ENCODE measurements at places on chromosomes 13 and 19. TPM values are rescaled to one million over a fixed set of nuclear protein-coding genes. Genes with fewer than 3 reads are reported as not detected.

DNA sequence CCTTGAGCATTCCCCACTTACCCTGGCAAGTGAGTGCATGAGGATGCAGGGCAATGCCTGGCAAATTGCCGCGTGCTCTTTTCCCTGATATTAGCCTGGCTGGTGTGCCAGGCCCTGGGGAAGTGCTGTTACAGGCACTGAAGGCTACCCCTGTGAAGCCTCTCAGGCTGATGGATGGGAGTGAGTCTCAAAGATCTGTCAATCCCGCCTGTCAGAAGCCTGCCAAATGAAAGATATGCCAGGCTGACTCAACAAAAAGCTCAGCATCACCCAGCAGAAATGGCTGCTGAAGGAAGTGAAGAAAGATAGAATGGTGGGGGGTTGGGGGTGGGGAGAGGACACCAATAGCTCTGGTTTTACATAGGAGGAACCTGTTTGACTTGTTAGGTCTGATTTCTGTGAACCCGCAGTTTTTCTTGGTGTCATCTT lies 112.1 kb downstream of the LACC1 start:
- no peak for DNase-seq

- DNase-seq: no peak
Measured at GRCh38 chr13:74466020-74466419, 331.8 kb upstream of the KLF12 start.

GRCh38 chr13:96824140-96824539 lies 170.1 kb downstream of the OXGR1 start:
- DNase-seq: no peak

DNA sequence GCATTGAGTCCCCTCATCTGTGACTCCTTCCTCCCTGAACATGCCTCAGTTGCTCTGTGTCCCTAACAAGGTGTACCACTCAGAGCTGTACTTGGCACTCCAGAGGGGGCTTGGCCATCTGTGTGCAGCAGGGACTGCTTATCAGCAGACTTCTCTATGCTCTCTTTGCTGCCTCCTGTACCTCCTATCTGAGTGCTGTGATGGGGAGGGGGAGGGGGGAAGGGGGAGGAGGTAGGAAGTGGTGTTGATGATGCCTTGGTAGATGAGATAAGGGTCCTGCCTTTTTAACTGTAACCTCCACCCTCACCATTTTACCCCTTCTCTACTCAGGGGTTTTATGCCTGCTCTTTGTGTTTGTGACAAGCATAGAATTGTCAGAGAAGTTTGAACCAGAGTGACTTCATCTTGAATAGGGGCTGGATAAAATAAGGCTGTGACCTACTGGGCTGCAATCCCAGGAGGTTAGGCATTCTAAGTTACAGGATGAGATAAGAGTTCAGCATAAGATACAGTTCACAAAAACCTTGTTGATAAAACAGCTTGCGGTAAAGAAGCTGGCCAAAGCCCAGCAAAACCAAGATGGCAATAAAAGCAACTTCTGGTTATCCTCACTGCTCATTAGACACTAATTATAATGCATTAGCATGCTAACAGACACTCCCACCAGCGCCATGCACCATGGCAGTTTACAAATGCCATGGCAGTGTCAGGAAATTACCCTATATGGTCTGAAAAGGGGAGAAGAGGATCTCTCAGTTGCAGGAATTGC lies 13.2 kb downstream of the PCDH8 start:
- no peak for DNase-seq

DNA sequence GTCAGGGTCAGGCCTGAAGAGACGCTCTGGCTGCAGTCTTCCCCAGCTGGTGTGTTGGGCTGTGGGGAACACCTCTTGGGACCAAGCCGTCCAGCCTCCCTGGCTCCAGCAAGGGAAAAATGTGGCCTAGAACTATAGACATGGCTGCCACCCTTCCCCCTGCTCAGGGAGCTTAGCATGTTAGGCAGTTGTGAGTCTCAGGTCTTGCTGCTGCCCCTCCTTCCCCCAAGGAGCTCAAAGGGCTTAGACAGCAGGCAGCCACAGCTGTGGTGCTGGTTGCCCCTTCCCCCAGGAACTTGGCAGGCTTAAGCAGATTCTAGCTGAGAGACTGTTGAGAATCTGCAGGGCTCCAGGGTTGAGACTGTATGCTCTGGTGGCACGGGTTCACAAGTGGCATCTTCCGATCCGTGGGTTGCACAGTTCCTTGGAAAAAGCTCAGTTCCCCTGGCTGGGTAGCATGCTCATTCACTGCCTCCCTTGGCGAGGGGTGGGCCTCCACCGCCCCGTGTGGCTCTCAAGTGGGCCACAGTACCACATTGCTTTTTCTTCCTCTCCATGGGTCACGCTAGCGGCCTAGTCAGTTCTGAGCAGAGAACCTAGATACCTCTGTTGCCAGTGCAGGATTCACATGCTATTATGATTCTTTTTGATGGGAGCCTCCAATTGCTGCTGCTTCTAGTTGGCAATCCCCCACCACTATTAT lies 1258.6 kb downstream of the OLFM4 start:
- DNase-seq: no peak

DNA sequence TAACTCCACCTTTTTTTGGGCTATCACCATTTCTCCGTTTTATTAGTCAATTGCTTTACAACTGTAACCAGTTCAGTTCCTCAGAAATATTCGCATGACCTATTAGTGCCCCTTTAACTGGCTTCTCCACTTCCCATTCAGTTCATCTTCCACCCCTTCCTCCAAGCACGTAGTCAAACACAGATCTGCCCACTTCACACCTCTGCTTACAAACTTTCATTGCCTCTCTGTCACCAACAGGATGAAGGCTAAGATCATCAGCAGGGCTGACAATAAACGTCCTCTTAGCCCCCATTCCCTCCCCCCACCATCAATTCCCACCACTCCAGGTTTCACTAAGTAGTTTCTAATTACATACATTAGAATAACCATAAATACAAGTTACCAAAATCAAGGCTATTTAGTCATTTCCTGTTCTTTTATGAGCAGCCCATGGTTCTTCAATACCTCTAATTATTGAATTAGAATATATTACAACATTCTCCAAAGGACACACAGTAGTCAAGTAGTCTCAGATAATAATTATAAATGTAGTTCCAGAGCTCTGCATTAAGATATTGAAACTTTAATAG lies 95.7 kb downstream of the SPRY2 start:
- no peak for DNase-seq

DNA sequence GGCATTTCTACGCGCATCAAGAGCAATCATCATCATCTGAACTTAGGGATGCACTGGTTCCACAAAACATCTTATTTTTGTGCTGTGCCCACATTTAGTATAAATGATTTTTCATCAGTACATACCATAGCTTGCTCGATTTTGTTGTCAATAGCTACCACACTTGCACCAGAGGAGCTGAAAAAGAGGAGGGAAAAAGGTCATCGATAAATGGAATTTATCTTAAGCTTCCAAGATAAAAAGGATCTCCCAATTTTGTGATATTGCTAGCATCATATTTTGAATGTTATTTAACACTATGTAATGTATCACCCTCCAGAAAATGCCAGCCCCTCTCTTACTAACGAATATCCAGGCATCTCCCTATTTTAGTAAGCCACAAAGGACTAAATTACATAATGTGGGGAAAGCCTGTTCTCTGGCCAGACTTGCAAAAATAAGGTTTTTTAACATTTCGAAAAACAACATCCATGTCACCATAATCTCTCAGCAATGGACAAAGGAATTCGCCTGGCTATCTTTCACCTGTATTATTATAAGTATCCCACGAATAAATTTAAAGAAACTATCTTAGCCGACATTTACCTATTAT lies 62.4 kb downstream of the SERP2 start:
- no peak for DNase-seq

GRCh38 chr13:99228737-99229691 lies 28.4 kb downstream of the UBAC2 start:
- DNase-seq: peak; percentile 81

DNA sequence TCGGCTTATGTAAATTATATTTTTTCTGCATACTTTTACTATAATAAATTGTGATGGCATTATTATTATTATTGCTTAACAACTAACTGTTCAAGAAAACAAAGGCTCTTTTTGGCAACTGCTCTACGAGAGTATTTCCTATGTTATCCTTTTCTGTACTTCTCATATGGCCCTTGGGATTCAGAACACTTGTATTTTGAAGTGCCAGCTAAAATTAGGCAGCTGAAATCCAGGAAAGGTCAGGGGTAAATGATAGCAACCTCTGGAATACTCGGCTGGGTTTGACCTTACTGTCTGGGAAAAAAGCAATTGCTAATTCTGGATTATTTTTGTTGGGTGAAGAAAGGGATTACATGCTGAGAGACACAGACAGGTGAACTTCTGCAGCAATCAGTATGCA lies 23.9 kb downstream of the EDNRB start:
- DNase-seq: no peak

GRCh38 chr19:45503909-45504308 lies 3.4 kb upstream of the VASP start:
- DNase-seq: no peak

DNA sequence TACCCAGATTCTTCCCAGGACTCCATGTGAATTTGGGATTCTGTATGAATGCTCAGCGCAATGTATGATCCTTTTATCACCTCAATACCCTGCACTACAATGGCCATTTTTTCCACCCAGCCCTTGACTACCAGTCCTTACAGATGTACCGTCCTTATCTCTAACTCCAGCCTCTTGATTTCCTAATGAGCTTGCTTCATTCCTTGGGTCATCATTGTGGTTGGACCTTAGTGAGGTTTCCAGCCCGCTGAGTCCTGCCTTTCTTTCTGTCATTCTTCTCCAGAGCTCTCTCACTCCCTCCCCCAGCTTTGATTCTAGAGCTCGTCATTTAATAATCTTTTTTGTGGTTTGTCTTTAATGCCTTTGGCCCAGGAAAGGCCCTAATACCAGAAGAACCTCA lies 438.5 kb downstream of the ZNF536 start:
- no peak for DNase-seq

DNA sequence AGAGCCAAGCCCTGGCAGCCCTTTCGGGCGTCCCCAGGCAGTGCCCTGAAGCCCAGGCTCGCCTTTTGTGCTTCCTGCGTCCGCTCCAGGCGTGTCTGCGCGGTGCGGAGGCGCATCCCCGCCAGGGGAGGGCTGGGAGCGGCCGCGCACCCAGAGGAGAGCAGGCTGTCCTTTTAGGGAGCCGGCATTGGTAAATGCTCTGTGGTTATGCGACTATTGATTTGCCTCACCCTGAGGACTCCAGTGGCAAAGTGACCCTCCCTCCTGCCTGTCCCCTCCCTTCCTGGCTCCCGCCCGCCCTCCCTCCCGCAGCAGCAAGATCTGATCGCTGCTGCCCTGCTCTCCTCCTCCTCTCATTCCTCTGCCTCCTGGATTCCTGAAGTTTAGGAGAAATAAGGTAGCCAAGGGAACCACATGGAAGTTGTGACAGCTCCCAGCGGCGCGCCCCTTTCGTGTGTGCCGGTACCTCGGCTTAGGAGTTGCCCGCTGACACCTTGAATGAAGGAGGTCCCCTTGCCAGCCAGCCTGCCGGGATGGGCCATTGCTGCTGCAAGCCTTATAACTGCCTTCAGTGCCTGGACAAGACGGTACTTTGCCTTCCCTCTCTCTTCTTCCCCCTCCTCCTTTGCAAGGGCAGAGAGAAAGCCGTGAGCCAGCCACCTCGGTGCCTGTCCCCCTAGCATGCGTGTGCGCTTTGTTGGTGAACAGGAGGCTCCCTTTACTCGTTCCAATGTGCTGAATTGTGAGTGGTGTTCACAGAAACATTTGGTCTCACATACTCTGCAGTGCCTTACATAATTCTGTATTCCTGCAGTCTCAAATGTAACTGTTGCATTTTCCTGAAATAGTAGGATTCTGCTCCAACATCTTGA lies 166.9 kb downstream of the SLC7A1 start:
- peak; percentile 17 for DNase-seq

DNA sequence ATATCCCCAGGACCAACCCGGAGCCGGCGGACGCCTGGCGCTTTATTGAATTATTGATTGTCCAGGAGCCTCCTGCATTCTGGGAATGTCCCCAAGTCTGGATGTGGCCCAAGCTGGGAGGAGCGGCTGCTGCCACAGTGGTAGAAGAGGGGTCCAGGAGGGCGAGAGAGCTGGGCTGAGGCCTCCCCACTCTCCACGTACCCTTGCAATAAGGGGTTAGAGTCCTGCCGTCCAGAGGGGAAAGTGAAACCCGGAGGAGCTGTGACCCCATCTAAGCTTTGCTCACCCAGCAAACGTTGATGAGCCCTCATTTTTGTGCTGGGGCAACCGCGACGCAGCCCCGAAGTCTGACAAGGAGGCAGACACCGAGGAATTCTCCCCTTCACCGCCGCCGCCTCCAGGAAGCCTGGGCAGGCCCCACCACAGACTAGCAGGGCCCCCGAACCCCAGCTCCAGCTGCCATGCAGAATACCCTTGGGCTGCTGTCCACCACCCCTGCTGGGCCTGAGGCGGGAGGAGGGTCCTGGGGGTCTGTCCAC lies 1.4 kb upstream of the C2CD4C start:
- no peak for DNase-seq

- no peak for DNase-seq
Measured at GRCh38 chr19:33558856-33559255, 37.3 kb upstream of the PEPD start.

GRCh38 chr19:2056837-2057192 lies 5.8 kb upstream of the MKNK2 start:
- DNase-seq: no peak

- DNase-seq: no peak
Measured at GRCh38 chr19:56111601-56112312, 9.3 kb downstream of the ZNF787 start.

DNA sequence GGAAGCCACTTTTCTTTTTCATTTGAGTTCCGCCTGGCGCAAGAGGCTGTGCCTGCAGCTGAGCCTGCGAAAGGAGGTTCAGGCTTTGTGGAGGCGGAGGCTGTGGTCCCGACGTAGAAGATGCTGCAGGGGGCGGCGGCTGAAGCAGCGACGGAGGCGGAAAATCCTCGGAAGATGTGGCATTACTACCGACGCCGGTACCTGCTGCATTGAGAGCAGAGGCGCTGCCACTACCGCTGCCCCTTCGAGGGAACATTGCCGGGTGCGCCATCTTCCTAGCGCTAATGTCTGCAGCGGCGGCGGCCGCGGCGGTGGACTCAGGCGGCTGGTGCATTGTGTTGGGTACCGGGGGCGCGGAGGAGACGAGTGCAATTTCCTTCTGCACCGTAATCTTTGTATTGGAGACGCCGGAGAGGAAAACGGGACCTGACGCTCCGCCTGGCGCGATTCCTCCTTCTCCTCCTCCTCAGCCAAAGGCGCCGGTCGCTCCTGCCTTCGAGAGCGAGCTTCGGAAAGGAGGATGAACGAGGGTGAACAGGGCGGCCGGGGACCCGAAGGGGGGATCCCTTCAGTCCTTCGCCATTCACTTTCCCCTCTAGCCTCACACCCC lies at the start of gene TSC22D1:
TSS of gene TSC22D1 (minus strand) at position 590 of the 610 bp plus-strand sequence. CDS start at position 334, 256 bp downstream.
- peak; percentile 60 for DNase-seq

Gene OR10H3
- total RNA-seq: not detected

Gene PAK4
- 6.8 TPM for total RNA-seq

Gene SYNGR4
- total RNA-seq: not detected

Gene IZUMO2
- total RNA-seq: not detected

Gene FGF22
- total RNA-seq: not detected
